NCI-H1694 treated with DMSO at 0.1 percent for 48 hours (cell line): ENCODE measurements at places on chromosomes 11 and 22.

DNA sequence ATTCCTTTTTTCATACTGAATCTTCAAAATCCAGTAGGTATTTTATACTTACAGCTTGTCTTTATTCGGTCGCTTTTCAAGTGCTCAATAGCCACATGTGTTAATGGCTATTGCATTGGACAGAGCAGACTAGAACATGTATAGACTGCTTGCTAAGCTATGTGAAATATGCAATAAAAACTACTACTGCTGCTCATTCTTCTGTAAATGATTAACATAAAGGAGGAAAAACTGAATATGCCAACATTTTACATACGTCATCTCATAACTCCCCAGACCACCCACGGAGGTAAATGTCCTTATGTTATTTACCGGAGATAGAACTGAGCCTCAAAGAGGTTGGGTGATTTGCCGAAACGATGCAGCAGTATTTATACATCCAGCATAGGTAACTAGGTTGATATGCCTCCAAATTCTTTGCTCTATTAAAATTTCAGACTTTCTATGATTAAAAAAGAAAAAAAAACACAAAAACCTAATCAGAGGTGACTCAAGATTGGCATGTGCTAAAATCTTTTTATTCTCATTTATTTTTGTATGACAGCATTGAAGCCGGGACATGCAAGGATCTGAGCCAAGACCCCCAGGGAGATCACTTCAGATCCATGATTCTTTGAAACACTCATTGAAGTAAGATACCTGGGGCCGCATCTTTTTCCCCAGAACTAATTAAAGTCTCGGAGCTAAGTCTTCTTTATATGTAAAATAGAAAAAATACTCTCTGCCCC, 78.5 kb upstream of the OR5AK2 start:
- no peak for DNase-seq

- no peak for DNase-seq
Observed at GRCh38 chr22:45453764-45454163, 40.3 kb downstream of the RIBC2 start.

DNA sequence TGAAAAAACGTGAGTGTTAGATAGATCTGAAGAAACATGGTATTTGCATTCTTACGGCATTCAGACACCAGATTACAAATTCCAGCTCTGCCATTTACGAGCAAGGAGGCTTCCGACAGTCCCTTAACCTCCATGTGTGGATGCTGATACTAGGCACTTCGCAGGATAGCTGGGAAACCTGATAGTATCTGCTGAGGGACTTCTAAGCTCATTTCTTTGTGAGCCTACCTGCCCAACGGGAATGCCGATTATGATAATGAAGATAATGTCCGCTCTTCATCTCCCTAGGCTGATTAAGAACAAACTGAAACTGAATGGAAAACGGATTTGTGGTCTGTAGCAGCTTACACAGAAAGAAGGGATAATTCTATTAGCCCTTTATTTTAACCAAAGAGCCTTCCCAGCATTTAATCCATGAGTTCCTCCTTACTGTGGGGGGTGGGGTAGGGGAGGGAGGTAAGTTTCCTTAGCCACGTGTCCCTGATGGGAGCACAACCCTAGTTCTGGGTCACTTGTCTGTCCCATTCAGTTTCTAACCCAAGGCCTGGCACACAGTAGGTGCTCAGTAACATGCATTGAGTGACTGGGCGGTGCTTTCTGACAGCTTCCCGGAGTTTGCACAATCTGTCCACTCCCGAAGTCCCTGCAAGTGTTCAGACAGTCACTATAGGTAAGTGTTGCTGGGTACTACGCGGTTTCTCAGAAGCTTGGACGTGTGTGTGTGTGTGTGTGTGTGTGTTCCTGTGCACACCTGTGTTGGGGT, 39.2 kb downstream of the CD6 start:
- DNase-seq: no peak

- DNase-seq: no peak
Observed at GRCh38 chr22:47806894-47807293, 1044.4 kb downstream of the TBC1D22A start.

DNA sequence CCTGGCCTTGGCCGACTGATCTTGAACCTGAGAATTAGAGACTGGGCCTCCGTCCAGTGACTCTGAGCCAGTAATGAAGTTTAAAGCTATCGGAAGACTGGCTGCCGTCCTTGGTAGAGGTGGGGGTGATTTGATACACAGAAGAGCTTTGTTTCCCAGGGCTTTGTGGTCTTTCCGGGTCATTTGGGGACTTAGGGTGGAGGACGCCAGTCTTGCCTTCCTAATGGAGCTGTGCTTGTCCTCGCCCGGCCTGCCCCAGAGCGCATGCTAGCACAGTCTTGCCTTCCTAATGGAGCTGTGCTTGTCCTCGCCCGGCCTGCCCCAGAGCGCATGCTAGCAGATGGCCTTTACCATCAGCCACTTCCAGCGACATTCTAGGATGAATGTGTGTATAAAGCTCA, 65.8 kb downstream of the ST3GAL4 start:
- DNase-seq: no peak
